ENCODE measurements at places on chromosomes 1 and 21. TPM values are rescaled to one million over a fixed set of nuclear protein-coding genes. Genes with fewer than 3 reads are reported as not detected.

DNA sequence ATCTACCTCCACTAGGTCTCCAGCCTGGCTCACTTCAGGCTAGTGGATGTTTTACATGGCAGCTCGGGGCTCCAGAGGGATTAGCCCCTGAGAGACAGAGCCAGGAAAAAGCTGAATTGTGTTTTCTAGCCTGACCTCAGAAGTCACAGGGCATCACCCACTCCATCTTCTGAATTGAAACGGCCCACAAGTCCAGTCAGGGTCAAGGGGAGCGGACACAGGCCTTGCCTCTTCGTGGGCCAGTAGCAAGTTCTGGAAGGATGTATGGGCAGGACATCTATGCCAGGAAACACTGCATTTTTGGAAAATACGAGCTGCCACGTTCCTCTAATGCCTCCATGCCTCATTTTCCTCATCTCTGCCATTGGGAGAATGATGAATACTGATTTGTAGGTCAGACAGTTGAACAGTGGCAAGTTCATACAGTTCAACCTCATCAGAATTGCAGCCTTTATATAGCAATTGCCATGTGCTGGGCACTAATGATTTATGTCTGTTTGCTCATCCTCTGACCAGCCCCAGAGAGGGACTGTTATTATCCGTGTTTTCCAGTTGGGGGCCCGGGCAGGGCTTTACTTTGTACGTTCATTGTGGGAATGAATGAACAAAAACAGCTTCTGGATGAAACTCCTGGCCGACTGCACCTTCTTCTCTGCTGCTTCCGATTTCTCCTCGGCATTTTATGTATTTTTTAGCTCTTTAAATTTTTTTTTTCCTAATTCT lies 23.2 kb upstream of the PCBP3 start:
- peaks cover 5% of the 10 kb centered on the region for H3K4me1 ChIP-seq
- DNase-seq: peak; percentile 30
- H3K4me3 ChIP-seq: no peak overlapping the region
- no peak overlapping the region for H3K27ac ChIP-seq
- H3K27me3 ChIP-seq: peaks cover 29% of the 10 kb centered on the region

DNA sequence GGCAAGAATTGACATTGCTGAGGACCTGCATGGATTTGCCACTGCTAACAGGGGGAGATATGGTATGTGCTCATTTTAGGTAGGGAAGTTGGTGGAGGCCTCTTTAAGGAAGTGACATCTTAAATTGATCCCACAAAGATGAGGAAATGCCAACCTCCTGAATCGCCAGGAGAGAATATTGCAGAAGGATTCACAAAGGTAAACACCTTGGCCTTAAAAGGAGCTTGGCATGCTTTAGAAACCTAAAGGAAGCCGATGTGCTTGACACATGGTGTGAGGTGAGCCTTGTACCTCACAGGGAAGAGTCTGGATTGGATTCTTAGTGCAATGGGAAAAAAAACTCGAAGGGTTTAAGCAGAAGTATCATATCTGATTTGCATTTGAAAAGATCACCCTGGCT lies 470.5 kb upstream of the DAB1 start:
- DNase-seq: no peak
- H3K4me3 ChIP-seq: no peak overlapping the region
- H3K27me3 ChIP-seq: peaks cover 9% of the 10 kb centered on the region
- H3K36me3 ChIP-seq: no peaks in the 10 kb centered on the region
- H3K4me1 ChIP-seq: no peaks in the 10 kb centered on the region
- H3K27ac ChIP-seq: no peak overlapping the region

GRCh38 chr1:9855186-9855585 lies 31.4 kb upstream of the CLSTN1 start:
- DNase-seq: no peak
- no peak overlapping the region for H3K27ac ChIP-seq
- no peaks in the 10 kb centered on the region for H3K27me3 ChIP-seq
- peaks cover 13% of the 10 kb centered on the region for H3K36me3 ChIP-seq
- peaks cover 11% of the 10 kb centered on the region for H3K4me1 ChIP-seq
- no peak overlapping the region for H3K4me3 ChIP-seq

DNA sequence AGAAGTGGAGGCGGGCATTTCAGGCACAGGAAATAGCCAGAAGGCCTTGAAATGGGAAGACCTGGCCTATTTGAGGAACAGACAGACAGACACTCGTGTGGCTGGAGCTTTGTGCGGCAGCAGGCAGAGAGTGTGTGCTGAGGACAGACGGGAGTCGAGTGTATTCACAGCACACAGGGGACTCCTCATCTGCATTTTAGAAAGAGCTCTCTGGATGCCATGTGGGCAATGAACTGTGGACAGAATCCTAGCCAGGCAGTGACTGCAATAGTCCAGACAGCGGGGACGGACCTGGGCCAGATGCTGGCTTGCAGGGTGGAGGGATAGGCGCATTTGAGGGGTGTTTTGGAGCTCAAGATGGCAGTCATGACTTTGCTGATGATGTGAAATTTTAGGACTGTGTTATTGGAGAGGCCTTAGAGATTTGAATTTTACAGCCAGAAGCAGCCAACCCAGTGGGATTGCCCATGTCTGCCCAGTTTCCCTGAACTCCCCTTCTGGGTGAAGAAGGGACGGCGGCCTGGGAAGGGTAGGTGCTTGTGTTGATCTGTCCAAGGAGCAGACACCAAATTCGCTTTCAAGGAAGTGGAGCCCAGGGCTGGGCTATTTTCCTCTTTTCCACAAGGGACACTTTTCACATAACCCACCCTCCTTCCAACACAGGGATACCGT lies 43.7 kb downstream of the CHAF1B start:
- peak overlapping the region; percentile 9 for H3K4me3 ChIP-seq
- no peaks in the 10 kb centered on the region for H3K36me3 ChIP-seq
- H3K27me3 ChIP-seq: no peaks in the 10 kb centered on the region
- peak overlapping the region; percentile 98 for H3K27ac ChIP-seq
- DNase-seq: peak; percentile 69

- no peaks in the 10 kb centered on the region for H3K36me3 ChIP-seq
- H3K4me1 ChIP-seq: peaks cover 17% of the 10 kb centered on the region
- H3K4me3 ChIP-seq: no peak overlapping the region
- DNase-seq: no peak
- H3K27me3 ChIP-seq: peaks cover 6% of the 10 kb centered on the region
- no peak overlapping the region for H3K27ac ChIP-seq
These were observed 144.9 kb downstream of the HIVEP3 start for GRCh38 chr1:41773842-41774241.

GRCh38 chr1:44594871-44595735 lies 79.2 kb downstream of the TMEM53 start:
- DNase-seq: peak; percentile 90
- no peak overlapping the region for H3K27ac ChIP-seq
- H3K4me3 ChIP-seq: no peak overlapping the region
- no peaks in the 10 kb centered on the region for H3K4me1 ChIP-seq
- peaks cover 20% of the 10 kb centered on the region for H3K27me3 ChIP-seq
- no peaks in the 10 kb centered on the region for H3K36me3 ChIP-seq

DNA sequence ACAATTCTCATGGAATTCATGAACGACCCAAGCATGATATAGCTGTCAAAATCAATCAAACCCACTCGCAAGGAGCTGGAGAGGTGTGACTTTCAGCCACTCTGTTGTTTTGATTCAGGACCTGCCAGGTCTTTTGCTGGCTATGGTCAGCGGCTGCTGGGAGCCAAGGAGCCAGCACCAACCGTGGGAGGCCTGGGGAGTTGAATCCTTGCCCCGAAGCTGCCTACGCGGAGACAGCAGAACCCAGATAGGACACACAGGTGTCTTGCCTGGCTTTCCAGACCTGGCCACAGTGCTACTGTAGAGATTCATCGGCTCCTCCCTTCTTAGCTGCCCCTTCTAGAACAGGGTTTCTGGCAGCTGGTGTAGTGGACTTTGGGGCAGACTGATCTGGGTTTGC lies 42.7 kb downstream of the ZSCAN20 start:
- no peak for DNase-seq
- no peak overlapping the region for H3K27ac ChIP-seq
- H3K4me3 ChIP-seq: no peak overlapping the region
- no peaks in the 10 kb centered on the region for H3K4me1 ChIP-seq
- peaks cover 31% of the 10 kb centered on the region for H3K27me3 ChIP-seq
- no peaks in the 10 kb centered on the region for H3K36me3 ChIP-seq

DNA sequence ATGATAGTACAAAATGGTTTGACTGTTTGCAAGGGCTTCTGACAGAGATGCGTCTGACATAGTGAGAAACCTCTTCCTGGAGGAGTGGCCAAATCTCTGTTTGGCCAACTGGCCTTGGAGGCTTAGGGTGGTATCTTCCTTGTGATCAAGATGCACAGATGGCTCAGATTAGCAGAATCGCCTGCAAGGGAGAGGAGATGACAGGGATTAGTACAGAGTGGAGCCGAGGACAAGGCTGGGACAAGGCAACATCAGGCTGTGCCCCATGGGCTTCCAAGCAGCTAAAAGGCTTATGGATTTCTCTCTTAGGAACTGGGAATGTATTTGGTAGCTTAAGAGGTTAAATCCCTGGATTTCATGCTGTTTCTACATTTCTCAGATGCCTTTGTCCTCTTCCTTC lies 379.1 kb downstream of the SIPA1L2 start:
- H3K4me1 ChIP-seq: no peaks in the 10 kb centered on the region
- H3K27ac ChIP-seq: no peak overlapping the region

DNA sequence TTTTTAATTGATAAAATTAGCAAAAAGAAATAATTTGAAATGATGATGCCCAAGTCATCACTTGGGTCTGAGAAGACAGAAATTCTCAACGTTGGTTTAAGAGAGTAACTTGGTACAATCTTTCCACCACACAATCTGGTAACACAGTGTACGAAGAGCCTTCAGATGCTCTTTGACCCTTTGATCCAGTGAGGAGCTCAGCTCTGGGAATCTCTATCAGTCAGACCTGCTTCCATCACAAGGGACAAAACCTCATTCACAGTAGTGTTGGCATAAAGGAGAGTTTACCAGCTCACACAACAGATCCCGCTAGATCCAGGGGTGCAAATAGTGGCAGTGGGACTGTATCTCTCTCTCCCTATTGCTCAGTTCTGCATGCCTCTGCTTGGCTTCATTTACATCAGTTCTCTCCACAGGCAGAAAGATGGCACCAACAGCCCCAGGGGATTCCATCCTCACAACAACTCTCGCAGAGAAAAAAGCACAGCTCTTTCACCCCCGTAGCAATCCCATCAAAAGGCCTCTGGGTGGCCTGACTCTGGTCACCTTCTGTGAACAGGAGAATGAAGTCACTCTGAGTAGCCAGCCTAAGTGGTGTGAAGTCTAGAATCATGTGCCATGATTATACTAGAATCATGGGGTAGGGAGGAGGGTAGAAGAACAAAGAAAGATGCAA lies 119.7 kb downstream of the ZNF281 start:
- H3K4me3 ChIP-seq: no peak overlapping the region
- H3K27me3 ChIP-seq: no peaks in the 10 kb centered on the region
- H3K4me1 ChIP-seq: peaks cover 6% of the 10 kb centered on the region
- no peak overlapping the region for H3K27ac ChIP-seq
- H3K36me3 ChIP-seq: no peaks in the 10 kb centered on the region
- DNase-seq: no peak

DNA sequence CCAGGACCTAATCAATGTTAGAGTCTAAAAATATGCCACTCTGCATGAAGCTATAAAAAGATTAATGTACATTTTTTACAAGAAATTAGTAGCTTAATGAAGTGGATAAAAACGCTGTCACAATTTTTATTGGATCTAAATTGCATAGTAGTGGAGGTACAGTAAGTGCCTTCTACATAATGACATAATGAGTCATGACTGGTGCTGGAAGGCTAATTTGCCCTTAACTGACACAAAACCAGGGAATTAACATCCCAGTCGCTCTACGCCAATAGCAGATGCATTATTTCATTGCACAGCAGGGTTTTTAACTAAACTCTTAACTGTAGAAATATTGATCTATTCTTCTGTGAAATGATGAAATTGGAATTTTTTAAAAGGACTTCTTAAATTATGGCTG lies 33.3 kb downstream of the RRAGC start:
- peaks cover 18% of the 10 kb centered on the region for H3K27me3 ChIP-seq
- H3K4me1 ChIP-seq: no peaks in the 10 kb centered on the region

- H3K4me3 ChIP-seq: no peak overlapping the region
- no peaks in the 10 kb centered on the region for H3K36me3 ChIP-seq
- no peak overlapping the region for H3K27ac ChIP-seq
- H3K27me3 ChIP-seq: peaks cover 22% of the 10 kb centered on the region
These were observed 276.0 kb downstream of the ASTN1 start for GRCh38 chr1:176888471-176889032.

- no peak overlapping the region for H3K4me3 ChIP-seq
- no peak for DNase-seq
- peaks cover 11% of the 10 kb centered on the region for H3K4me1 ChIP-seq
These were observed 217.4 kb upstream of the KCNK2 start for GRCh38 chr1:214864896-214865688.

- no peak for DNase-seq
- no peaks in the 10 kb centered on the region for H3K27me3 ChIP-seq
- no peaks in the 10 kb centered on the region for H3K4me1 ChIP-seq
- H3K27ac ChIP-seq: no peak overlapping the region
These were observed 213.4 kb downstream of the APP start for GRCh38 chr21:25956993-25957714.

GRCh38 chr21:33817663-33818451 lies 97.7 kb downstream of the ATP5PO start:
- no peak for DNase-seq
- peaks cover 39% of the 10 kb centered on the region for H3K36me3 ChIP-seq
- no peaks in the 10 kb centered on the region for H3K27me3 ChIP-seq
- no peak overlapping the region for H3K27ac ChIP-seq
- H3K4me3 ChIP-seq: no peak overlapping the region

GRCh38 chr1:101588677-101589076 lies 351.9 kb downstream of the S1PR1 start:
- DNase-seq: no peak
- no peaks in the 10 kb centered on the region for H3K36me3 ChIP-seq
- no peaks in the 10 kb centered on the region for H3K4me1 ChIP-seq
- H3K4me3 ChIP-seq: no peak overlapping the region

GRCh38 chr21:31875496-31876015 lies 2.7 kb downstream of the HUNK start:
- DNase-seq: no peak
- H3K27me3 ChIP-seq: no peaks in the 10 kb centered on the region
- no peaks in the 10 kb centered on the region for H3K36me3 ChIP-seq
- H3K4me1 ChIP-seq: peaks cover 32% of the 10 kb centered on the region
- H3K27ac ChIP-seq: peak overlapping the region; percentile 11
- H3K4me3 ChIP-seq: peak overlapping the region; percentile 39

- H3K27ac ChIP-seq: no peak overlapping the region
- peaks cover 27% of the 10 kb centered on the region for H3K4me1 ChIP-seq
- no peaks in the 10 kb centered on the region for H3K27me3 ChIP-seq
- DNase-seq: no peak
These were observed 116.3 kb downstream of the RHOU start for GRCh38 chr1:228851618-228852017.

DNA sequence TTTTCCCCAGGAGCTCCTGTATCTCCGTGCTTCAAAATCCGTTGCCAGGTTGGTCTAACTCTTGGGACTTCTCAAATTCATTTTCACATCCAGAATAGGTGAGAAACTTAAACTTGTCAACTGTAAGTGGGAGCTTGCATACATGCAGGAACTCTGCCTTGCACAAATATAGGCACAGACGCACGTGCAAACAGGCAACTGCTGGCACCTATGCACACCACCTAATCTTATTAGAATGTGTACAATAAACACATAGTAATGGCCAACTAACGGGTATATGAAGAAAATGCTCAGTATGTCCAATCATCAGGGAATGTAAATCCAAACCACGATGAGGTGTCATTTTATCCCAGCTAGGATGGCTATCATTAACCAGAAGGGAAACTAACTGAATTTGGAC lies 22.6 kb upstream of the FCGR2A start:
- H3K4me1 ChIP-seq: no peaks in the 10 kb centered on the region
- no peak for DNase-seq
- peaks cover 18% of the 10 kb centered on the region for H3K27me3 ChIP-seq
- no peak overlapping the region for H3K4me3 ChIP-seq

Gene NEGR1
- total RNA-seq: 9.0 TPM

Gene C1orf87
- 0.65 TPM for total RNA-seq

Gene PFKFB2
- total RNA-seq: 14.8 TPM

Gene FCMR
- total RNA-seq: not detected

Gene S100A12
- total RNA-seq: not detected

Gene AMY2A
- total RNA-seq: not detected

Gene CASQ2
- total RNA-seq: not detected
